HAP-1 (cell line): ENCODE measurements at places on chromosomes 1 and 21.

- DNase-seq: peak; percentile 81
Observed at GRCh38 chr1:190193508-190194115, 284.1 kb downstream of the BRINP3 start.

GRCh38 chr1:37718901-37719571, 26.7 kb downstream of the CDCA8 start:
- no peak for DNase-seq

- DNase-seq: no peak
Observed at GRCh38 chr1:224733027-224733911, 117.2 kb downstream of the CNIH3 start.

GRCh38 chr1:4500441-4500840, 154.0 kb upstream of the AJAP1 start:
- DNase-seq: no peak

DNA sequence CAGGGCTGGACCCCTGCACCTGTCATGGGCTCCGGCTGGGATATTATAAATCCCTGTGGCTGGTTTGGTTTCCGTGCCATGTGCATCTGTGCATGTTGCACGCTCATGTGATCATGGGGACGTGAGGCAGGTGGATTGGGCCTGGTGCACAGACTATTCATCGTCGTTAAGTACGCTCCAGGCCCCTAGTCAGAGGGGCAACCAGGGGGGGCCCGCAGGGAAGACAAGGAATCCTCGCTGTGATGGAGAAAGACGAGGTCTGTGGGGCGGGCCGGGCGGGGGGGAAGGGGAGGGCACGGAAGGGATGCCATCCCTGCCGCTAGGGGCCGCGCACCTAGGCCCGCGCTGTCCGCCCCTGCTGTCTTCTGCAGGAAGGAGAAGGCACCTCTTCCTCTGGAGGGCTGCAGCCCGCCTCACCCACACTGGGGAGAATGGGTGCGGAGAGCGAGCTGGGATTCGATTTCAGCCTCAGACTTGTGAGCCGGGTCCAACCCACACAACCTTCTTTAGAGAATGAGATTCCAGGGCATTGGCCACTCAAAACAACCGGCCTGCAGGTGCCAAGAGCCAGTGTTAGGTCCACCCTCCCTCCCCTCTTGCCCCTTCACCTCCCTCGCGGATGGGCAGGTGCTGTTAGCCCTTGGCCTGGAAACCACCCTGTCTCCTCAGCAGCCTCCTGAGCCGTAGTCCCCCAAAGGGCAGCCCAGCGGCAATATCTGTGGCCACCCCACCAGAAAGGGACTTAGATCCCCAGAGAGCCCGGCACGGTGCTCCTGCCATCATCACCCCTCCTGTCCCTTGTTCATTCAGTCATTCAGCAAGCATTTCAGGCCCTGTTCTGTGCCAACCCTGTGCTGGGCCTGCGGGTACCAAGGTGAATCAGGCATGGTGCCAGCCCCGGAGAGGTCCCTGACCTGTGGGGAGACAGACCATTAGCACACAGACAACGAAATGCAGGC, 950 bp upstream of the LRP8 start:
- no peak for DNase-seq

DNA sequence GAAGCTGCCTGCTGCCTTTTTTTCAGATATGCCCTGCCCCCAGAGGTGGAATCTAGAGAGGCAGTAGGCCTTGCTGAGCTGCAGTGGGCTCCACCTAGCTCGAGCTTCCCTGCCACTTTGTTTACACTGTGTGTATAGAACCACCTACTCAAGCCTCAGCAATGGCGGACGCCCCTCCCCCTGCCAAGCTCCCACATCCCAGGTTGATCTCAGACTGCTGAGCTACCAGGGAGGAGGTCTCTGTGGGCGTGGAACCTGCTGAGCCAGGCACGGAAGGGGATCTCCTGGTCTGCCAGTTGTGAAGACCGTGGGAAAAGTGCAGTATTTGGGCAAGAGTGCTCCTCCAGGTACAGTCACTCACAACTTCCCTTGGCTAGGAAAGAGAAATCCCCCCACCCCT, 65.1 kb downstream of the MSH4 start:
- DNase-seq: no peak

DNA sequence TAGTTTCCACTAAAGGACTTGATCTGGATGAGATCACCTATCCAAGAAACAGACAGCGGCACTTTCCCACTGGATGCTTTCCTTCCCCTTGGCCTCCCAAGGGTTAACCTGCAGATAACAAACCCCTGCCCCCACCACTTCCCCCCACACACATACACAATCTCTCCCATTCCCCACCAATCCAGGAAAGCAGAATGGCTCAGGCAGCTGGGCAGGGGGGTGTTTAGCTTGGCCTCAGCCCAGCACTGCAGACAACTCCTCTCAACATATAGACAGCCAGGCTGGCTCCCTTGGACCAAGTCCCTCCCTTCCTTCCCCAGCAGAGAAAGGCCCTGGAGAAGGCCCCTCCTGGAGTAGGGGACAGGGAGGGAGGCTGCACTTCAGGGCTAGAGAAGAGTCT, 24.6 kb downstream of the PLEKHA6 start:
- no peak for DNase-seq

GRCh38 chr1:206690516-206690915, 5.8 kb downstream of the MAPKAPK2 start:
- DNase-seq: no peak

- DNase-seq: no peak
Observed at GRCh38 chr1:214946615-214947014, 135.9 kb upstream of the KCNK2 start.

GRCh38 chr1:248627971-248628844, 6.7 kb downstream of the OR2T11 start:
- no peak for DNase-seq

- no peak for DNase-seq
Observed at GRCh38 chr1:17633654-17634053, 94.2 kb downstream of the ARHGEF10L start.

- DNase-seq: no peak
Observed at GRCh38 chr1:201275253-201275666, 8.0 kb upstream of the PKP1 start.
